Memory B cell (primary cell): ENCODE measurements at places on chromosomes 11 and 22.
A peak's percentile ranks its signal among the peaks of the same experiment; 100 is the strongest.

GRCh38 chr11:12232817-12233601 is 122.6 kb downstream of the MICAL2 start:
- DNase-seq = no peak

GRCh38 chr22:37697538-37697835 is 639 bp downstream of the TRIOBP start:
- no peak for DNase-seq

DNA sequence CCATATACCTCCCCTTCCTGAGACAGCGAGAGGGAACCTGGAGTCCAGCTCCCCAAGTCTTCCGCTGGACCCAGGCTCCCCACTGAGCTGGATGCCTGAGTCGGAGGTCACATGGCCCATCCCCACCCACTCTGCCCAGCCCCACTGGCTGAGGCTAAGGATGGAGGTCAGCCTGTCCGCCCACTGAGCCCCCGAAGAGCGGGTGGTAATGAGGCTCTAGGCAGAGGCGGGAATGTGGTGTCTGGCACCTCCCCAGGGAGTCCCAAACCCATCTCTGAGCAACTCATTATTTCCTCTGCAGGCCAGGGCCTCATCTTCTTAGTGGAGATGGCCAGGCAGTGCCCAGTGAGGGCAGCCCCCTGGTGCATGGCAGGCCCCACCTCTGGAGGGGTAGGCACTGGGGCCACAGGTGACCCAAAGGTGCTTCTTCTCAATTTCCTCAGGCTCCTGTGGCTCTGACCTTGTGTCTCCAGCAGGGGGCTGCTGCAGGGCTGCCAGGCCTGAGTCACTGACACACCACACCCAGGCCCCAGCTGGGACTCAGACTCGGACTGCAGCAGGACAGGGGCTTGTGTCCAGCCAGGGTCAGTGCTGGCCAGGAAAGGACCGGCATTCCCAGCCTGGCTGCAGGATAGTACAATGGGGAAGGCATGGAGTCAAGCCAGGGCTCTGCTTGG is 10.2 kb upstream of the PDE2A start:
- peak; percentile 48 for DNase-seq

GRCh38 chr11:64165481-64165841 is 452 bp downstream of the MACROD1 start:
- DNase-seq = no peak
